ENCODE measurements at places on chromosomes 3 and 15.

- no peak for DNase-seq
Measured at GRCh38 chr3:188448813-188449212, 294.9 kb downstream of the LPP start.

DNA sequence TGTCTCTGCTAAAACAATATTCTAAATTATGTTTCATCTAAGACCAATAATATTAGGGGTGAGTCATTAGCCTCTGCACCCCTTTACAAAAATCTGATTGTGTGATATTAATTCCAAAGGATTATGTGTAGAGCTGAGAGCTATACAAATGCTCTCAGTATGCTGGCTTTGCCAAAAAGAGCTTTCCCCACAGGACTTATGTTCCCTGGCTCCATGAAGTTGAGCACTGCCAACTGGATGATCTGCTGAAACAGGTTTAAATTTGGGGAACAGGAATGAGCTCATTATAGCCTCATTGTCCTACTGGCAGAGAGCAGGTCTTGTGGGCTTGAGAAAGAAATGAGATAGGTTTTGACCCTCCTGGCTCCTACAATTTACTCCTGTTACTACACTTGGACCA lies 347.8 kb upstream of the LMCD1 start:
- DNase-seq: no peak

GRCh38 chr3:159418571-159419526 lies 569.8 kb upstream of the IL12A start:
- no peak for DNase-seq

DNA sequence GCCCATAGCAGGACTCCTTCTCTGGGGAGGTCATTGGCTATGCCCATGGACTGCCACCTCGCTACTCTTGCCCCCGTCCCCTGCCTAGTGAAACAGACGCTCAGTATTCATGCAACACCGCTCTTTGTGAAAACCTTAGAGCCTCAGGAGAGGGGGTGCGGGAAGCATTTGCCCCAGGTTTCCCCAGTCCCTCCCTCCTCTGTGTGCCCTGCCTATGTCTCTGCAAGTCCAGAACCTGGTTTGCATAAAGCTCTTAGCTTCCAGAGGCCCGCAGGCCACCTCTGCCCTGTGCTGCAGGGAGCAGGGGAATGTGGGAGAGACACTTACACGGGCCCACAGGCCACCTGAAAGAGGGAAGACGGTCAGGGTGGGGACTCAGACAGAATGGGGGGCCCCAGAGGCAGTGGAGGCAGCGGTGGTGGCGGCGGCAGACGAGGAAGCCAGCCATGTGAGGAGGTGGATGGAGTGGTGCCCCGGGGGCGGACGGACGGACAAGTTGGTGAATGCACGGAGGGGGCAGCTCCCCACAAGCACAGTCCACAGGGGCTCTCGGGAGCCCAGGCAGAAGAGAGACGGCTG lies 33.8 kb upstream of the CTSH start:
- no peak for DNase-seq

DNA sequence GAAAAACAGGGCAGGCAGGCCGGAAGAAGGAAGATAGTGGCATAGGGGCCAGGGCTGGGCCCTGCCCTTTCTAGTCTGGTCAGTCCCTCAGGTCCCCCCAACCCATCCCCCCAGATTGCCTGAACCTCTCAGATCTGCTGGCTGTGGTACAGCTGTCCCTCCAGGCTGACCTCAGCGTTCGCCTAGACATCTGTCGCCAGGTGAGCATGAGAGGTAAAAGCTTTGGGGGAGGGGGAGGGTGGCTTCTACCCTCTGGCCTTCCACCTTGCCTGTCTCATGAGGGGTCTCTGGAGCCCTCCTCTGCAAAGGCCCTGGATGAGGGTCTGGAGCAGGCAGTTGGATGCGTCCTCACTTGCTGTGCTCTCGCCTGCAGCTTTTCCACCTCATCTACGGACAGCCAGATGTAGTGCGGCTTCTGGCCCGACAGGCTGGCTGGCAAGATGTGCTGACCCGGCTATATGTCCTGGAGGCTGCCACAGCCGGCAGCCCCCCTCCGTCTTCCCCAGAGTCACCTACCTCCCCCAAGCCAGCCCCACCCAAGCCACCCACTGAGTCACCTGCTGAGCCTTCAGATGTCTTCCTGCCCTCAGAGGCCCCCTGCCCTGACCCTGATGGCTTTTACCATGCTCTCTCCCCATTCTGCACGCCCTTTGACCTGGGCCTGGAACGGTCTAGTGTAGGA lies 20.2 kb downstream of the NBEAL2 start:
- no peak for DNase-seq

- DNase-seq: no peak
Measured at GRCh38 chr3:177591379-177591778, 394.1 kb upstream of the TBL1XR1 start.

DNA sequence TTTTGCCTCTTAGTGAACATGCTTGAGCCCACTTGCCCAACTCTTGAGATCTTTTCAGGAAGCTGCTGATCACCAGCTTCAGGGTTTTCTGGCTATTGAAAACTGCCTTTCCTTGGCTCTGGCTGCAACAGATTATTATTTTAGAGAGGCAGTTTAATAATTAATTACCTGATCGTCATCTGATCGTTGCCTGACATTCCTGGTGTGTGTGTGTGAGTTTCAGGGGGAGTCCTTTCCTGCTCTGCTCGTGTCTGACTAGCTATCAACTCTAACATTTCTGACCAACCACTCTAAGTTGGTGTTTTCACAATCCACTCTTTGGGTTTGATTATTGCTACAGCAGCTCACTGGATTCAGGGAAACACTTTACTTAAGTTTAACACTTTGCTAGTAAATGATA lies 84.3 kb upstream of the SPATA16 start:
- no peak for DNase-seq

GRCh38 chr3:12556314-12556689 lies 585 bp upstream of the MKRN2 start:
- no peak for DNase-seq

- DNase-seq: no peak
Measured at GRCh38 chr15:100092034-100092433, 249.7 kb downstream of the ADAMTS17 start.

DNA sequence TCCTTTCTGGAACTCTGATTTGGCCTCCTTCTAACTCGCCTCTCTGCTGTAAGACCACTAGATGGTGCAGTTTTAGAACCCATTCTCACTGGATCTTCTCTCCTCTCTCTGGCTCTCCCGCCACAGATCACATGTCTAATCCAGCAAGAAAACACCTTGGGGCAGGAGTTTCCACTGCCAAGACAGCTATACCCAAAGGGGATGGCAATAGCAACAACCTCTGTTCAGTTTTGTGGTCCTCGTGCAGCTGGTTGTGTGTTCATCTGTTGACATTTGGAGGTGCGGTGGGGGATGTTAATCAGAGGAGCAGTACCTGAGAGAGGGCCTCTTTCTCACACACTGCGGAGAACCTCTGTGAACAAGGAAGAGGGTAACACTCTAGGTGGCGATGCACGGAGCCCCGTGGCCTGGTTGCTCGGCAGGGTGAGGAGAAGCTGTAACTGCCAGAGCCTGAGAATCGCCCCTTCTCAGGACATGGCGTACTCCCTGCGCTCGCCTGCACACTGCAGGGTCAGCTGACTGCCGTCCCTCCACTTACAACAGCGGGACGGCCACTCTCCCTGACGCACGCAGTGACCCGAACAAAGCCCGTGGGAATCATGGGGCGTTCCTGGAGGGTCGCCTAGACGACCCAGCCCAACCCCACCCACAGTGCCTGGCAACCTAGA lies at the start of gene TEX55:
Gene TEX55 (plus strand): TSS at position 666 of the 668 bp plus-strand sequence. CDS start 25 bp downstream, outside the sequence.
- DNase-seq: no peak

- DNase-seq: no peak
Measured at GRCh38 chr15:101332061-101332467, 37.0 kb upstream of the SNRPA1 start.

DNA sequence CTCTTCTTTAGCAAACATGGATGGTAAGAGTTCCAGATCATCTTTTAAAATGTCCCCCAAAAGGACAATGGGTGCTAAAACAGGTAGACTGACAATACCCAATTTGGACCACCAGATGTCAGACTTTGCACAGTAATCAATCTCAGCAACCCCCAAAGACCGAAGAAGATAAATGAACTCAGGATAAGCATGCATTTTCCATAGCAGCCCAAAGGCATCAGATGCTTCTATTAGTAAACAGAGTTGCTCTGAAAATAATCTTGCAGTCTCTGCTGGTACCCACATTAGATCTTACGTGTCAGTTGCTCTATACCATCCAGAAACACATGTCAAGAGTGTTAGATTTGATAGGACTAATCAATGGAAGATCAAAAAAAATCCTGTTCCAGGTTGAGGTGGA lies 20.6 kb downstream of the MYH15 start:
- DNase-seq: no peak

DNA sequence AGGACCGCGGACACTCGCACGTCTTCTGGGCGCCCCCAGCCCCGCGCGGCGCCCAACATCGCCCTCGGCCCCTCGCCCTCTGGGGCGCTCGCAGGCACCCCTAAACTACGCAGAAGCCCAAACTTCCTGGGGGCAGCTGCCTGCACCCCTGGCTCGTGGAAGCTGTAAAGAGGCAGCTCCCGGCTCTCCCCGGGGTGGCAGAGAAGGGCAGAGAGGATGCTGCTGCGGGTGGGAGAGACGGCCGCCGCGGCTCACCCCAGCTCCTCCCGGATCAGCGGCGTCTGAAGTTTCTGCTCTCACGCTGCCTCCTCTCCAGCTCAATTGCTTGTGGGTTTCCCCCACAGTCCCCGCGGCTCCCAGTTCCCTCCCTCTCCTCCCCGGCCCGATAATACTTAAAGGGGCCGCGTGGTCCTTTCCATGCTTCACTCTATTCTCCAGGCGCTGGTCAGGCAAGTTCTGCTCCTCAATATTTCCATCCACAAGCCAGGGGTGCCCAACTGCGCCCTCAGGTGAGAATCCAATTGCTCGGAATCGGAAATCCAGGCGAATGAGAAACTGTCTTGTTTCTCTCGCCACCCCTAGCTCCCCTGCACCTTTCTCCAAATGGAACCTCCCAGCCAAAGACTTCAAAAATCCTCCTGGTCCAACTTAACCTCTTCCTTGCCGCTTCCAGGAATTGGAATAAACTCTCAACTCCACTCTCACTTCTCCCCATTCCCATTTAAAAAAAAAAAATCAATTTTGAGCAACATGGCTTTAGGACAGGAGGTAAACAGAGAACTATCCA lies 748.5 kb downstream of the ROBO1 start:
- peak; percentile 92 for DNase-seq

DNA sequence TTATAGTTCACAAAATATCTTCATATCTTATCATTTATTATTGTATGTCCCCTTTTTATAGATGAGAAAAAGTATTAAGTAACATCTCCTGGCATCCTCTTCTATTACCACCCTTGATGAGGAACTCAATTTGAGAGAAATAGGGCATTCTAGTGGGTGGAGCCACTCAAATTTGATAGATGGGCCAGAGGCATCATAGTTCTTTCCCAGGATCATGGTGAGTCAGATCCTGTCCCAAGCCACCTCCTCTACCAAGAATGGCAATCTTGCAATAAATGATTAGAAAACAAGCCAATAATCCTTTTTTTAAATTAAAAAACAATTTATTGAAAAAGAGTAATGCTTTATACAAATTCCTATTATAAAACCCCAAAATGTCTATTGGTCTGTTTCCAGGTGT lies 16.8 kb downstream of the CLDN1 start:
- DNase-seq: no peak

GRCh38 chr3:66038384-66038725 lies 363 bp downstream of the MAGI1 start:
- DNase-seq: no peak

GRCh38 chr3:195035345-195036202 lies 235.4 kb downstream of the XXYLT1 start:
- no peak for DNase-seq

DNA sequence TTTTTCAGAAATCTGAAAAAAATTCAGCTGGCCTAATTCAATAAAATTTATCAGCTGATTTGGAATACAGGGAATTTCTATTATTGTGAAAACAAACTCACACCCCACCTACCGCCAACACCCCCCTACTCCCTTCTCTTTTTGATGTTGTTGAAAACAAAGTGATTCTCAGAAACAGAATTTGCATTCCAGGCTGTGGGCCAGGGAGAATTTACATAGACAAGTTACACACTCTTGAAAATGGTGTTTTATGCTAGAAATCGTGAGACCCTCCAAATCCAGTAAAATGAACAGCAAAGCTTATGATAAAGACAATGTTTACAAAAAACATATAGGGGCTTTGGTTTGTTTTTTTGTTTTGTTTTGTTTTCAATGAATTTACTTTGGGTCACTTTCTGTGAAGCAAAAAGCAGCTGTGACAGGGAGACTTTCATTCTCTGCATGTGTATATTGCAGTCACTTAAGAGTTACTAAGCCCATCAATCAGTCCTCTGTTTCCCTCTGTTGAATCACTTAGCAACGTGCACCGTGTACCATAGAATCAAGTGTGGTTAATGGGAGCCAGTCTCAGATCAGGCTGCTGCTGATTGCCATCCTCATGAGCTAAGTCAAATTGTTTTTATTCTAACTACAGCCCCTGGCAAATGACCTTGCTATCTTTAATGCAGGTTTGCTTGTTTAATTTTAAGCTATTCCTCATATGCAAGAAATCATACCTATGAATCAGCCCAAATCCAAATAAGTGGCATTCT lies 159.8 kb downstream of the ALCAM start:
- no peak for DNase-seq

- no peak for DNase-seq
Measured at GRCh38 chr3:195806211-195806915, 5.4 kb downstream of the MUC4 start.

GRCh38 chr3:157501863-157502262 lies 1.4 kb downstream of the VEPH1 start:
- no peak for DNase-seq

DNA sequence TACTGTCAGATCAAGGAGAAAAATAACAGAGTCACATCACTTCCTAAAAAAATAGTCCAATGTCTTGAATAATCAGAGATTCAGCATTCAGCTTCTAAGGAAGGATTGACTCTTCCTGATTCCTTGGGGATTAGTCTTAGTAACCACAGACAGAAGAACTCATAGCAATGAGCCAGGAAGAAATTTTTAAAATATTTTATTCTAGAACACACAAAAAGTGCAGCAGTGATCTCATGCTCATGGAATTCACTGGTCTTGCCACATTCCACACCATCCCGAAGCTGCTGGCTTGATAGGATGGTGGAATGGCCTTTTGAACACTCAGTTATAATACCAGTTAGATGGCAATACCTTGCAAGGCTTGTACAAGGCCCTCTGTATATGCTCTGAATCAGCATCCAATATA lies 43.0 kb upstream of the ABI3BP start:
- no peak for DNase-seq

GRCh38 chr15:40807888-40808461 lies 702 bp upstream of the DNAJC17 start:
- no peak for DNase-seq

- DNase-seq: no peak
Measured at GRCh38 chr3:55185380-55185779, 257.5 kb upstream of the LRTM1 start.

GRCh38 chr3:150371741-150372254 lies 36.3 kb upstream of the TSC22D2 start:
- DNase-seq: no peak

- DNase-seq: no peak
Measured at GRCh38 chr15:60074181-60074885, 70.2 kb downstream of the FOXB1 start.

GRCh38 chr3:169323578-169324451 lies 339.7 kb downstream of the MECOM start:
- no peak for DNase-seq
